Omental fat pad (tissue), 4 donors: ENCODE measurements at places on chromosomes 7 and 10. TPM values are rescaled to one million over a fixed set of nuclear protein-coding genes. Genes with fewer than 3 reads are reported as not detected.
A peak's percentile ranks its signal among the peaks of the same experiment; 100 is the strongest.

GRCh38 chr7:3436746-3437145 is 135.7 kb downstream of the SDK1 start:
- no peak for DNase-seq

Gene ADAM22
- 7.3 TPM for total RNA-seq

- no peak for DNase-seq
Observed at GRCh38 chr10:18010050-18010449, 58.3 kb downstream of the SLC39A12 start.

Gene NPTX2
- total RNA-seq: 14.9 TPM

GRCh38 chr10:87918254-87918859 is 54.9 kb downstream of the PTEN start:
- no peak for DNase-seq

Gene DNAJB6
- total RNA-seq: 87.1 TPM

DNA sequence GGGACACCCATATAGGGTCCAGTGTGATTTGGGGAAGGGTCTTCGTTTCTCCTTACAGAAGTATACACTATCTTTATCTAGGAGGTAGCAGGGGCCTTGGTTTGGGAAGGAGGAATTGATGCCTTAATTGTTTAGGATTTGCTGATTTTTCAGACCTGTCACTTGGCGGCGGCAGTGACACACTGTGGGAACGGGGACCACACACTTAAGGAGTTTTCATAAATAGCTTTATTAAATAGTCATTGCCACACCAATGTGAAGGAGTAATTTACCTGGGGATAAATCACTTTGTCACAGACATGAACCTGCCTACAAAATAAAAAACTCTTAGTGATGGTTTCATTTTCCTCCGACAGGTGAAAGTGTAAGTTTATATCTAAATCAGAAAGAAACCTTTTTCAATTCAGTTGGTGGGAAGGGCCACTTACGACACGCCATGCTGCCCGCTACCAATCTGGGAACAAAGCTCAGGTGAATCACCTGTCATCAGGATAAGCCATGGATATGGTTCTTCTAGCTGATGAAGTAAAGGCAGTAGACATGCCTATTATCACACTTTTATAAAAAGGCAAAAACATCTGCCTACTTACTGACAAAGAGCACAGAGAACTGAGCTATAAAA is 12.3 kb upstream of the ENO4 start:
- DNase-seq: no peak

Gene MALRD1
- 2.4 TPM for total RNA-seq

GRCh38 chr7:99196536-99197258 is 11.2 kb downstream of the KPNA7 start:
- DNase-seq: no peak

GRCh38 chr7:7564323-7564780 is 2.3 kb upstream of the MIOS start:
- no peak for DNase-seq

DNA sequence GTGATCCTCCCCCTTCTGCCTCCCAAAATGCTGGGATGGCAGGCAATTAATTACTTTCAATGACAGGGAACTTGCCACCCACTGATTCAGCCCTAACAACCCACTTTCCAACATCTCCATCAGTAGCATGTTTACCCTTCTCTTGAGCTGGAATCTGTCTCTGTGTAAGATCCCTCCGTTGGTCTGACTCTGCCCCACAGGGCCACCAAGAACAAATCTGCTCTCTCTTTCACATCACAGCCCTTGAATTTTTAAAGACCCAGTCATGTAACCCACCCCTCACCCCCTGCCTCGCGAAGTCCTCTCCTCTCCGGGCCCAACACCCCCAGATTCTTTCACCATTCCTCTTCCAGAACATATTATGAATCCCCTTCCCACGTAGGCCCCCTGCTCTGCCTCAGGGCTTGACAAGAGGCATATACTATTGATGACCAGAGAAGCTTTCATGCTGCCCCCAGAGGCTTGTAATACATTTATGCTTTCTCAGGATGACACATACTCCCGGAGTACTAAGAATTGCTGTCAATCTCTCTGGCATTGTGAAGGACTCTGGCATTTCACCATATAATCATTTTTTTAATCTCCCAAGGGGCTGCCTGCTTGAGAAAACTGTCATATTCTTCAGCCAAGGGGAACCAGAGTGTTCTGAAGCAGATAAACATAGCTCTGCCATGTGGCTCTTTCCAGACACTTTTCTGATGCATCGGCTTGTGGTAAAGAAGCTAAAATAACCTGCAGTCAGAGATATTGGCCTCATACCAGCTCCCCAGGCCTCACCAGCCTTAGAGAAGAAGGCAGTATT is 179.2 kb upstream of the AUTS2 start:
- no peak for DNase-seq

DNA sequence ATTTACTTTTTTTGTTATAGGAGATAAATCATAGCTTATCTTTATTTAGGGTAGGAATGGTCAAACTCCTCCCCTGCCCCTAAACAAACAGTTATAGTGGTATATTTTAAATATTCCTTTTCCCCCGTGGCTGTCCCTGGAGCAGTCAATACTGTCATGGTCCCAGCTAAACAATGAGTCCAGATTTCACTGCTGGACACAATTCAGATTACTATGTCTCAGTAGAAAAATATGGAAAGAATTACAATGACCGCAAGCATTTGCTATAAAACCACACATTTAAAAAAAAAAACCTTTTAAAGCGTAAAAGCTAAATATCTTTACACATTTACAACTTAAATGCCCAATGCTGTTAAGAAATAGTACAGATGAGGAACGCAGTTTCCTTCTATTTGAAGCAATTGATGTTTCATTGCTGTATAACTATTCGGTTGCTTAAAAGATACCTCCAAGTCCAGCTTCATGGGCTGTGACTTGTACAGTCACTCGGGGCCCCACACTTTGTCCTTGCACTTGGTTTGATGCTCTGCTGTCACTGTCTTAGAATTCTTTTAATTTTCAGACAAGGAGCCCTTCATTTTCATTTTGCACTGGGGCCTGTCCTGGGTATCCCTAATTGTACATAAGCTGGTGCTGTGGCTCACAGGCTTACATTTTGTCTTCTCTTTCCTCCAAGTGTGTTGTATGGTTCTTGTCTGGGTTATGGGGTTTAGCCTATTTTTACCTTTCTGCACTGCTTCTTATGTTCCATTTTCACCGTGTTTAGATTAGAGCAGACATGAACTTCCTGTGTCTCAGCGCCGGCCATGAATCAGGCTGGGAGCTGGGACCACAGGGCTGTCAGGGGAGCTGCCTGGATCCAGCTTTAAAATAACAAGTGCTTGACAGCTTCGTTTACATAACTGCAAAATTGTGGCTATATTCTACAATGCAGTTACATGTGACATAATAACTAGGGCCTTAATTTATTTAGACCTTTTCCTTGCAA is 530.2 kb upstream of the FZD8 start:
- DNase-seq: no peak

DNA sequence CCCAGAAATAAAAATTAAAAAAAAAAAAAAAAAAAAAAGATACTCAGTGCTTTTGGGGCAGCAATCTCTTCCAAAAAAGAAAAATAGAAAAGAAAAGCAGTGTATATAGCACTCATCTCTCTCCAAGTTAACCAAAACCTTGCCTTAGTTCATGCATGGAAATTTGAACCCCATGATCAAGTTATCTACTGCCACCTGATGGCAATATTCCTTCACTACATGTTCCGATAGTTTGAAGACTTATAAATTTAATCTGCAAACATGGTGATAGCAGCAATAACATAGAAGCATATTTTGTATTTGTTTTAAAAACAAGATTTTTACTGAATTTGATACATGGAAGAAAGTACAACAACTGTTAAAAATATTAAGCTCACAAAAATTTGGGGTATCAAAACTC is 48.6 kb upstream of the SLIT1 start:
- DNase-seq: no peak

Gene NODAL
- total RNA-seq: not detected

DNA sequence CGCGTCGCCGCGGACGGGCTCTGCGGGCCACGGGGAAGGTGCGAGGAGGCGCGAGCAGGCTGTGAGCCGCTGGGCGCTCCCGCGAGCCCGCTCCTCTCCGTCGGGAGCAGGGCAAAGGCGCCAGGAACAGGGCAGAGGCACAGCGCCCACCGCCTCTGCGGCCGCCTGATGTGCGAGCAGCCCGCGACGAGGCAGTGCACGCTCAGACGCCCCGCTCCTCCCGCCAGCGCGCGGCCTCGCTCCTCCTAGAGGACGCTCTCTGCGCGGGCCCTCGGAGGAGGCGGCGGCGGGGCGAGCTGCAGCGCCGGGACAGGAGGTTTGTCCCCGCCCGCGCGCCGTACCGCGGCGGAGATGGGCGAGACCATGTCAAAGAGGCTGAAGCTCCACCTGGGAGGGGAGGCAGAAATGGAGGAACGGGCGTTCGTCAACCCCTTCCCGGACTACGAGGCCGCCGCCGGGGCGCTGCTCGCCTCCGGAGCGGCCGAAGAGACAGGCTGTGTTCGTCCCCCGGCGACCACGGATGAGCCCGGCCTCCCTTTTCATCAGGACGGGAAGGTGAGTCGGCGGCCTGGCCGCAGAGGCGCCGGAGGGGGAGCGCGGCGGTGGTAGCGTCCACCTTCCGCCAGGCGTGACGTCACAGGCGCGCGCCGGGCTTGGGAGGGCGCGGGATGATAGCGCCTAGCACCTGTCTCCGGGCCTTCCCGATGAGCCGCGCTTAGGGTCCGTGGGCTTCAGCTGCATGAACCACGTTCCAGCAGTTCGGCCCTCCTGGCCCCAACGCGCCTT is 731 bp downstream of the LANCL2 start:
- DNase-seq: peak; percentile 81

- DNase-seq: no peak
Observed at GRCh38 chr10:60479305-60480020, 89.8 kb upstream of the ANK3 start.

DNA sequence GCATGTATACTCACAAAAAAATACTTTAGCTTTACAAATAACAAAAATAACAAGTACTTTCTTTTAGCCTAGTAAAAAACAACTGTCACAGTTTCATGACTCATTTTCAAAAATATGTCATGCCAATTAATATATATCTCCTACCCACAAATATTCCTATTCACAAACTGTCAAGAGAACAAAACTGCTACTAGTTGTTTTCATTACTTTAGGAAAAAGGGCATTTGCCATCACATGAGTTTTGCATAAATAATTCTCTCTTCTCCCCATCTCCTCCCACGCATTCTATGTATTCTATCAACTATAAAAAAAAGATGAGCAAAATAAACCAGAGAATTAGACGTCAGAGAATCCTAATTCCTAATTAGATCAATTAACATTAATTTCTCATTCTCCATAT is 87.6 kb downstream of the PIP4K2A start:
- no peak for DNase-seq
